ENCODE measurements at places on chromosomes 1 and 21.
A peak's percentile ranks its signal among the peaks of the same experiment; 100 is the strongest.

- DNase-seq, result no peak
Measured at GRCh38 chr1:19390166-19390850, 78.2 kb downstream of the SLC66A1 start.

- peak; percentile 96 for DNase-seq
Measured at GRCh38 chr1:179310291-179310690, 16.7 kb downstream of the SOAT1 start.

DNA sequence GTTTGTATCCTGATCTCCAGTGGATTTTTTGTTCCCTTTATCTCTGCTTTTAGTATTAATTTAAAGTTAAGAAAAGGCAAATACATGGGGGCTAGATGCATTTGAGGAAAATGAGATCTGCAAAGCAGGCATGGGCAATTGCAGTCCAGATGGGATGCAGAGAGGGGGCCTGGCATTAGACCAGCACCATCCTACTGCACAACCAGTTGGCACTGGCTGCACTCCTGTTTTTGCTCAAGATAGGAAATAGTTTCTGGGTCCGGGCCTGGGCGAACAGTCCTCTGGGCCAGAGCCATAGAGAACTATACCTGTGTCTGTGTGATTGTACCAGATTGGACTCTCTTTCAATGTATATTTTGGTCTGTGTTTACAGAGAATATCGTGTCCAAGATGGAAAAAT is 34.0 kb upstream of the LEPR start:
- DNase-seq, result no peak

GRCh38 chr1:118487091-118487490 is 302.1 kb upstream of the SPAG17 start:
- DNase-seq, result no peak

GRCh38 chr1:15959827-15960446 is 16.0 kb downstream of the ZBTB17 start:
- no peak for DNase-seq

Measured in amniotic epithelial cell (primary cell).